ENCODE measurements at places on chromosomes 3 and 15.

DNA sequence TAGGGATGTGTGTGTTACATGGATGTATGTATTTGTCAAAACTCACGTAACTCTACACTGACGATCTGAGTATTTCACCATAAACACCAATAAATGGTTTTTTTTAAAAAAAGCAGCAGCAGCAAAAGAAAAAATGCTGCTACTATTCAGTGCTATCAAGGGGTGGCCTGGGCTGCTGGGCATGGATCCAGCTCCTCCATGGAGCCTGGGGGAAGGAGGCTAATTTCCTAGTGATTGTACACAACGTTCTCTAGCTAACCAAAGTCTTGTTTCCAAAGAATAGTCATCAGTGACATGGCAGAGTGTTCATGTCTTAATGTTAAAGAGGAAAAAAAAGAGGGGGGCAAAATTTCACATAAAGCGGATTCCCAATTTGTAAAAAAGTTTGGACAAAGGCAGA is 29.0 kb downstream of the POMGNT2 start:
- DNase-seq = no peak

- peak; percentile 44 for DNase-seq
Measured at GRCh38 chr3:46422617-46423016, 15.6 kb downstream of the CCRL2 start.

DNA sequence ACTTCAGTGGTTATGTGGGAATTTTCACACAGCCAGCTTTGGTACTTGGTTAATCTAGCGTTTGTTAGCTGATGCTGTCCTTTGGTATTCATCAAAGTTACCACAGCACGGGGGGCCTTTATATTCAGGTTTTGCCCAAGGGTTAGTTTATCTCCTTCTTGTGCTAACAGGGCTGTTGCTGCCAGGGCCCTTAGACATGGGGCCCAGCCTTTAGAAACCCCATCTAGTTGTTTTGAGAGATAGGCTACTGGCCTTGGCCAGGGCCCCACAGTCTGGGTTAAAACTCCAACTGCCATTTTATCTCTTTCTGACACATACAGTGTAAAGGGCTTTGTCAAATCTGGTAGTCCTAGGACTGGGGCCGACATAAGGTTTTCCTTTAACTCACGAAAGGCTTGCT is 7.5 kb upstream of the DNAAF4 start:
- DNase-seq = no peak

GRCh38 chr15:89662893-89663626 is 7.8 kb upstream of the KIF7 start:
- peak; percentile 87 for DNase-seq

GRCh38 chr3:113287803-113288648 is 76.7 kb downstream of the BOC start:
- DNase-seq = peak; percentile 53

- DNase-seq = no peak
Measured at GRCh38 chr15:19899021-19899824, 642.4 kb downstream of the GOLGA6L6 start.

DNA sequence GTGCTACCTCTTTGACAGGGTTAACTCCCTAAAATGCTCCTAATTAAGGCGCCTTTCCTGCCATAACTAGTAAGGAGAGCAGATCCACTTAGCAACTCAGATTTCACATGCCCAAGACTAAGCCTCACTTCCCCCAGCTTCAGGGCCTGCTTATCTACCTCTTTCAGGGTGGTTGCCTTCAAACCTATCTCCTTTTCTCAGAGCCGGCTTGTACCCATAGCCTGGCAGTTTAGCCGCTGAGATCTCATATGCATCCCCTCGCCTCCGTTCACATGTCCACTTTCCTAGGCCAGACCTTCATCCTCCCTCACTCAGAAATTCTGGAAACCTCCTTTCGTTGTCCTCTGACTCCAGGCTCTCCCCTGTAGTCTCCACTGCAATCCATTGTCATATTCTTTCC is 1.0 kb upstream of the FSTL1 start:
- DNase-seq = no peak

DNA sequence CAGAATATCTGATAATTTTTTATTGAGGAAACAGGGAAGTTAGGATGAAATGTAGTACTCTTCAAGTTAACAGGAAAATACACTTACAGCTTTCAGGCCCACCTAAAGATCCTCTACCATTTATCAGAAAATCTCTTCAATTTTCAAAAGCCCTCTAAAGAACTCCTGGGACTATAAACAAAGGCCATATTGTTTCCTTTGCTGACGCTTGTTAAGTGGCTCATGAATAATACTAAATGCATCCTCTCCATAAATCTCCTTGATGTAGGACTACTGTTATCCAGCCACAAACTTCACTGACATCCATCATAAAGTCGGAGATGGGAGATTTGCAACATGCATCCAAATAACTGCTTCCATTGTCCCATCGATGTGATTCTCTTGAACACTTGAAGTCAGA is 326.5 kb downstream of the ZIC1 start:
- DNase-seq = no peak

DNA sequence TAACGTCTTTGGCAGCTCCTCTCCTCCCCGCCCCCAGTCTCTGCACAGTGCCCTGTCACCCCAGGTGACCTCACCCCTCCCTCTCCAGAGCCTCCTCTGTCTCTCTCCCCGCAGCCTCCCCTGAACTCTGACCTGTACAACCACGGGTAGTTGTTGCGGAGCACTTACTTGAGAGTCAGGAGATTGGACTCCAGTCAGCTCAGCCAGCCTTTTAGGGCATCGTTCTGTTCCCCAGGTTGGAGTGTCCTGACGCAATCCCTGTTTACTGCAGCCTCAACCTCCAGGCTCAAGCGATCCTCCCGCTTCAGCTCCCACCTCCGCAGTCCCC is 177.7 kb downstream of the UACA start:
- DNase-seq = no peak

GRCh38 chr3:38149708-38150107 is 11.2 kb downstream of the MYD88 start:
- DNase-seq = no peak

DNA sequence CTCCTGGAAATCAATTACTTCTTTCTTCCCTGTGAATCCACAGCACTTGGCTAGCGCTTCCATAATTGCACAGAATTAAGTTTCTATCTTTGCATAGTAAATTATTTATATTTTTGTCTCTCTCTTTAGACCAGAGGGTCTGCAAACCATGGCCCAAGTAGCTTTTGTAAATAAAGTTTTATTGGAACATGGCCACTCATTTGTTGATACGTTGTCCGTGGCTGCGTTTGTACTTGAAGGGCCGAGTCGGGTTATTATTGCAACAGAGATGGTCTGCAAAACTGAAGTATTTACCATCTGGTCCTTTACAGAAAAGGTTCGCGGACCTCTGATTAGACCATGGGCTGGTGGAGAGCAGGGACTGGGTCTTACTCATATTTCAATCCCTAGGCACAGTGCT is 102.5 kb downstream of the RPLP1 start:
- no peak for DNase-seq

- no peak for DNase-seq
Measured at GRCh38 chr3:40677321-40677720, 152.6 kb downstream of the ZNF621 start.

GRCh38 chr3:4981665-4982494 is 2.6 kb downstream of the BHLHE40 start:
- no peak for DNase-seq

- DNase-seq = no peak
Measured at GRCh38 chr3:135629701-135630408, 335.7 kb upstream of the PPP2R3A start.

DNA sequence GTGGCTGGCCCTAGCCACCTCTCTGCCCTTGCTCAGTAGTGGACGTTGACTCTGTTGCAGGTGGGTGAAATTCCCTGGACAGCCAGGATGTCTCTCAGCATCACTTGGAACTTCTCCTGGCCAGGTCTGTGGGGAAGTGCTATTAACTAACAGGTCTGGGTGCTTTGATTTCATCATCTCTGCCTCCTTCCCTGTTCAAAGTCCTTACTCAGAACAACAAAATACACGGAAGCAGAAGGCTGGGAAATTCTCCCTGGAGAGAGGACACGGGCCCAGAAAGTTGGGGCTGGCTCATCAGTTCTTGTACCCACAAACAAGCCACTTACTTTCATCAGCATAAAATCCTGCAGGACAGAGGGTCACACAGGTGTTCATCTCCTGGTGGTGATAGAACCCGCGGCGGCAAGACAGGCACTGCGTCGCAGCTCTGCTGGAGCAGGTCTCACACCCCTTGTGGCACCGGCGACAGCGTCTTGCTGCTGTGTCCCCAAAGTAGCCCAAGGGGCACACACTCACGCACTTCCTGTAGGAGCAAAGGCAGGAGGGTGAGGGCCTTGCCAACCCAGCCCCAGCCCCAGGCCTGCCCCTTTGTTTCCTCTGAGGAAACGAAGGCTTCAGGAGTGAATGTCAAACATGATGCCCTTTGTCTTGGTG is 29.6 kb upstream of the SNRPA1 start:
- peak; percentile 32 for DNase-seq

- no peak for DNase-seq
Measured at GRCh38 chr15:64732156-64732860, 43.1 kb downstream of the RBPMS2 start.

DNA sequence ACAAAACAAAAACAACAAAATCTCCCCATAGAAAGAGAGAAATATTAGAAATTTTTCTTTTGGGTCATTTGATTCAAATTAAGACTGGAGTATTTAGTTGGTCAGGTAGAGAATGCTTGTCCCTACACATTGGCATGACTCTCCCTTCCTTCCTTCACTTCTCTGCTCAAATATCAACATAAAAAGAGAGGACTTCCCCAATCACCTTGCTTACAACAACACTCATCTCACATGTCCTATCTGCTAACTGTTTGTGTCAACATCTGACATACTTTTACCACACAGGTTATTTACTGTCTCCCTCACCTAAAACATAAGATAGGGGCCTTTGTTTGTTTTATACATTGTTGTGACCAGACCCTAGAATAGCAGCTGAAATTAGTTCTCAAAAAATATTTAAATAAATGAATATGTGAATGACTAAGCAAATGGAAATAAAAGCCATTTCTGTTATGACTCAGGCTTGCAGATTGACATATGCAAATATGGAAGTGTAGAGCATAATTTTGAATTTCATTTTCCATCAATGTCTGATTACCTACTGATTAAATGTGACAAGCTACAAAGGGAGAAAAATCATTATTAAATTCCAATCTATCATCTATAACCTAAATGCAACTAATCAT is 304.8 kb downstream of the CTNNB1 start:
- no peak for DNase-seq

DNA sequence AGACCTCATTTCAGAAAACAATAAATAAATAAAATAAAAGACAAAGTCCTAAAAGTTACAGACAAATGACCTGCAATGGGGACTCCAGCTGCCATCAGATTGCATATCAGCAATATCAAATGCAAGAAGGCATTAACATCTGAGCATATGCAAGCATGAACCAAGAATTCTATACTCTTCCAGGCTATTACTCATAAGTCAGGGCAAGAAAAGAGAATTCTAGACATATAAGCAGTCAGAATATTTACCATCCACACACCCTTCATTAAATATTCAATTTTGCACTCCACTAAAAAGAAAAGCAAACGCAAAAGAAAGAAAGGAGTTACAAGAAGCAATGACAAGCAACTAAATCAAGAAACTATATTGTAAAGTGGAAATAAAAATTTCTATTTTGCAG is 21.1 kb downstream of the PLA2G4F start:
- DNase-seq = no peak

DNA sequence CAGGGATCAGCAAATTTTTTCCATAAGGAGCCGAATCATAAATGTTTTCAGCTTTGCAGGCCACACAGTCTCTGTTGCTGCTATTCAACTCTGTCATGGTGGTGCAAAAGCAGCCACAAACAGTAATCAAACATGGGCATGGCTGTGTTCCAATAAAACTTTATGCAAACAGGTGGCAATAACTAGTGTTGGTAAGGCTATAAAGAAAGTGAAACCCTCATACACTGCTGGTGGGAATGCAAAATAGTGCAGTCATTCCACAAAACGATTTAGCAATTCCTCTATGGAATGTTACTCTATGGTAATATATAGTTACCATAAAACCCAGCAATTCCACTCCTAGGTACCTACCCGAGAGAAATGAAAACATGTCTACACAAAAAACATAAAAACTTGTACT is 14.0 kb upstream of the MRPS25 start:
- DNase-seq = no peak

- no peak for DNase-seq
Measured at GRCh38 chr3:197104738-197105137, 75.1 kb upstream of the MELTF start.

DNA sequence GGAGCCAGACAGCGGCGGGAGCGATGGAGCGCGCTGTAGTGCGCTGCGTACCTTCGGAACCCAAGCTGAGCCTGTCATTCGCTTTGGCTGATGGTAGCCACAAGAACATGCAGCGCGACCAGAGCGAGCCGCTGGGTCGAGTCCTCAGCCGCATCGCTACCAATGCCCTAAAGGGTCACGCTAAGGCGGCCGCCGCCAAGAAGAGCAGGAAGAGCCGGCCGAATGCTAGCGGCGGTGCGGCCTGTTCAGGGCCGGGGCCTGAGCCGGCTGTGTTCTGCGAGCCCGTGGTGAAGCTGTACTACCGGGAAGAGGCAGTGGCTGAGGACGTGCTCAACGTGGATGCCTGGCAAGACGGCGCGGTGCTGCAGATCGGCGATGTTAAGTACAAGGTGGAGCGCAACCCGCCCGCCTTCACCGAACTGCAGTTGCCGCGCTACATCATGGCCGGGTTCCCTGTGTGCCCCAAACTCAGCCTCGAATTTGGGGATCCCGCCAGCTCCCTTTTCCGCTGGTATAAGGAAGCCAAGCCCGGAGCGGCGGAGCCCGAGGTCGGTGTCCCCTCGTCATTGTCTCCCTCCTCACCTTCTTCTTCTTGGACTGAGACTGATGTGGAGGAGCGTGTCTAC is 498 bp downstream of the PDE12 start:
- peak; percentile 33 for DNase-seq

DNA sequence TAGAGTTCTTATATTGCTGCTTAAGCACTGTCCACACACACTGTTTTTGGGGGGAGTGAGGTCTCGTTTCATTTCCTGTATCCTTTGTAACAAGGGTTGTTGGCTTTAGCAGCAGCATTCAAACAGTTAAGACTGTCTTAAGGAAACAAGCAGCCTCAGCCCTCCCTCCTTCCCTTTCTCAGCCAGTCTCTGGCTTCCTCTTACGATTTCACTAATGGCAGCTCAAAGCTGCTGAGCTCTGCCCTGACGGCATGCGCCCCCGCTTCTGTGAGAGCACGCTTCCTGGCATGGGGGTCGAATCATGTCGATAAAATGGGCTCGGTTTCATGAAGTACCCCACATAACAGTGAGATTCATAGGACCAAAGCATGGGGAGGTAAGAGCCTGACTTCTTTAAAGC is 105.0 kb downstream of the KLHL25 start:
- DNase-seq = peak; percentile 56

Measured in transverse colon (tissue), 4 donors.